ENCODE measurements at places on chromosomes 7 and 10.

DNA sequence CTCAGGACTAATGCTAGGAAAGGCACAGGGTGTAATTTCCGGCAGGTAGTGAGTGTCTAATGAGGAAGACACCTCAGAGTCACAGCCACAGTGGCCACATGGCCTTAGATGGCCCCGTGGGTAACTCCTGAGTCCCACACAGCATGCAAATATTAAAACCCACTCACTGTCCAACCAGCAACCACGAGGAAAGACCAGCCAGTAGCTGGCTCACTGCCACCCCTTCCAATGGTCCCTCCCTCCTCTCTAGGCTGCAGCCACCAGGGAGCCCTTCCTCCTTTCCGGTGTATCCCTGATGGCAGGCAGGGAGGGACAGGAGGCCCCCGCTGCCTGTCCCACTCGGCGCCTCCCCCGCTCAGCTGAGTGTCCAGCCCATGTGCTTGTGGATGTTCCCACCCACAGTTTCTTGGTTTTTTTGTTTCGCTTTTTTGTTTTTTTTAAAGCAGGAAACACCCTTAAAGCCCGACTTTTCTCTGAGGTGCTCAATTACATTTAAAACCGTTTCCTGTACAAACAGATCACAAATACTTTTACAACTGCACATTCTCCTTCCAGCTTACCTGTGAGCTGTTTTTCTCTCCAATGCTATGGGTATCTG lies 9.2 kb downstream of the BNIP3 start:
- DNase-seq, result no peak

DNA sequence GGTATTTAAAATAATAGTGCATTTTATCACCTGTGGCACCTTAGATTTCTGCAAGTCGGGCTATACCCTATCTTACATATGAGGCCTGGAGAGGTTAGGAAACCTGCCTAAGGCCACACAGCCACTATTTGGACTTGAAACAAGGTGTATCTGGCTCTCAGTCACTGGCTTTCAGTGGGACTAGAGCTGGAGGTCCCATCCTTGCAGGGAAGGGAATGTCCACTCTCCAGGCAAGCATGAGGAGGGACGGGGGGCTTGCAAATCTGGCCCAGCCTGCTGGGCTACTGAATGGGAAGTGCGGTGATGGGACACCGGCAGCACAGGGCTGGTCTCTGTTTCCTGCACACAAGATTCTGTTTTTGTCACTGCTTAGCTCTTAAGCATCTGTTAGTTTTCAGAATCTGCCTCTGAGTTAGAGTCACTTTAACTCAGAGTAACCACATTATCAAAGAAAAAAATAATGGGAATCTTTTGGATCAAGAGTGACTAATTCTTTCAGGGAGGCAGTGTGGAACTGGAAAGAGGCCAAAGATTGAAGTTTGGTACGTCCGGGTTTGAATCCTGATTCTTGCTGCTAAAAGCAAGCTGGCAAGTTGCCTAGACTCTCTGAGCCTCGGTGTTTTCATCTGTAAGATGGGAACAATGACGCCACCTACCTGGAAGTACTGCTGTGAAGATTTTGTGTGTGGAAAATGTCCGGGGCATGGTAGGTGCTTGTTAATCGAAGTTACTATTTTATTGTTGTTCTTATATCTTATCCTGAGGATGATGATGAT lies 33.8 kb upstream of the HABP2 start:
- DNase-seq, result no peak

DNA sequence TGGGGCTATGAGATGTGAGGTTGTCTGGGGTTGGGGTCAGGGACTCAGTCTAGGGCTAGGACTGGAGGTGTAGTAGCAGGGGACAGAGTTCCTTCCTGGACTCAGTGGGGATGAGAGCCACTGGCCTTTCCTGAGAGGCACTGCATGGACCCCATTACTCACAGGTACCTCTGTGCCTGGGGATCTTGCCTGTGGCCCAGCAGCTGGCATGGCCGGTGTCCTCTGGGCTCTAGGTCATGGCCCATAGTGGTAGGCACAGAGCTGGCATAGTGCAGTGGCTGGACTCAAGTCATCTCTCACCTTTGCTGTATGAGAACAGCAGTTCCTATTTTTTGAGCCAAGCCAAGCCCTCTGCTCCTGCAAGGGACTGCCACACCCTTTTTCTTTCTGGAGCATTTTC lies 51.9 kb downstream of the NEURL1 start:
- DNase-seq, result no peak

- no peak for DNase-seq
These were observed 130.4 kb downstream of the SMURF1 start for GRCh38 chr7:99013266-99014112.

GRCh38 chr10:44463511-44464121 lies 78.7 kb upstream of the CXCL12 start:
- DNase-seq, result no peak

- no peak for DNase-seq
These were observed 29.8 kb upstream of the PURB start for GRCh38 chr7:44914992-44915607.

DNA sequence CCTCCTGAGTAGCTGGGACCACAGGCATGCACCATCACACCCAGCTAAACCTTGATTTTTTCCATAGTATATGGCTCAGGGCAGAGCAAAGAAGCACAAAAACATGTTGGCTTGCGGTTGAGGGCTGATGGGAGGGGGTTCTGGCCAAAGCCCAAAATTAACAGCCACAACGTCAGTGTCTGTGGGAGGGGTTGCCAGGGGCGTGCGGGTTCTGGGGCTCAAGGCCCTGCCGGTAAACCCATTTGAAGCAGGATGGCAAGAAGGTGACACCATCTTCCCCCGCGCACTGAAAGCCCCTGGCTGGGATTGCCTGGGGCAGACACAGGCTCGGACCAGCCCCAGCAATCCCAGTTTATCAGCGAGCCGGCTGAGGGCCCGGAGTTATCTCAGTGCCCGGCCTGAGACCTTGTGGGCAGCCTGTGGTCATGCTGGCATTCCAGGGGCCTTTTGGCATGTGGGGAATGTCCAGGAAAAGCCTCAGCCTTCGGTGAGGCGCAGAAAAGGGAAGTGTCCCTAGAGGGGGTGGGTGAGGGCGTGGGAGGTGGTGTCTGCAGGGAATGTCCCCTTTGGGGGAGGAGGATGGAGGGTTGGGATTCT lies 167.7 kb upstream of the TNRC18 start:
- no peak for DNase-seq

DNA sequence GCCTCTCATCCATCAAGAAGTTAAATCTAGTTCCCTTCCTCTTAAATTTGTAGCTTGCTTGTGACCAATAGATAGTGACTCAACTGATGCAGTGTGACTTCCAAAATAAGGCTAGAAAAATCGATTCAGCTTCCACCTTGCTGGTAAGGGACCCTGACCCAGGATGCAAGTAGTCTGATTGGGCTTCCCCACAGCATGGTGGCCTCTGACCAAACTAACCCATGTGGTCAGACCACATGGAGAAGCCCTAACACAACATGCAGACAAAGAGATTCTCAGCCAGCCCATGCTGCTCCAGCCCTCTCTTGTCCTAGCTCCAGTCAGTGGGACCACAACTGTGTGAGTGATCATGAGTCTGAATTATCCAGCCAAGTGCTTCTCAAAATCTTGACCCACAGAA lies 710.8 kb downstream of the MAGI2 start:
- DNase-seq, result no peak
